GM23248 (cell line): ENCODE measurements at places on chromosomes 6 and 20. TPM values are rescaled to one million over a fixed set of nuclear protein-coding genes. Genes with fewer than 3 reads are reported as not detected.

Gene TNFRSF6B
- 17.4 and 17.5 TPM in 2 replicates for polyA plus RNA-seq

Gene LAMA5
- polyA plus RNA-seq, result 4.3 and 6.0 TPM in 2 replicates

Gene CPNE5
- polyA plus RNA-seq, result 0.14 and 0.23 TPM in 2 replicates

Gene KIF6
- polyA plus RNA-seq, result 0.87 and 0.91 TPM in 2 replicates

Gene TMEM217
- 4.4 and 6.5 TPM in 2 replicates for polyA plus RNA-seq

Gene PRSS16
- 0.20 TPM in 1 of 2 replicates, not detected in the other for polyA plus RNA-seq

Gene PSORS1C2
- polyA plus RNA-seq, result 0.16 TPM in 1 of 2 replicates, not detected in the other

Gene NMBR
- not detected in 2 replicates for polyA plus RNA-seq

Gene SLC22A2
- polyA plus RNA-seq, result not detected in 2 replicates

Gene MOXD1
- polyA plus RNA-seq, result 557 and 564 TPM in 2 replicates

Gene TGM3
- 0.14 and 0.25 TPM in 2 replicates for polyA plus RNA-seq
